PC-9 (cell line): ENCODE measurements at places on chromosomes 1 and 21.

GRCh38 chr1:180579961-180580611 is 21.3 kb downstream of the OVAAL start:
- peak; percentile 57 for DNase-seq

- no peak for DNase-seq
Measured at GRCh38 chr1:24393892-24394291, 19.7 kb downstream of the STPG1 start.

DNA sequence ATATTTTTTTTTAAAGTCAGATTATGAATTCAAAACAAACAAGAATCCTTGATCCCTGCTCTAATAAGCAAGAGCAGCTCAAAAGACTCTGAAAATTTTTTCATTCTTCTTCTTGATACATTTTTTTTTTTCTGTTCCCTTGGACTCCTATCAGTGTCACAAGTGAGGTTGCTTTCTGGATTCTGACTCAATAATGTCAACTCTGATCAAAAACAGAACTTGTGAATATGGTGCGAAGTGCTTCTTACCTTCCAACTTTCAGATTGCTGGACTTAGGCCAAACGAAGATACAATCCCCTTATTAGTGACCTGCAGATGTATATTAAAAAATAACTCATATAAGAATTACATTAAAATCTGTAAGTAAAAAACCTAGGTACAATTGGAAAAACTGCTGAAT is 136.1 kb downstream of the GPATCH2 start:
- no peak for DNase-seq

- DNase-seq, result peak; percentile 89
Measured at GRCh38 chr21:34865400-34866241, 183.5 kb downstream of the RUNX1 start.

GRCh38 chr1:68363339-68363738 is 86.4 kb downstream of the RPE65 start:
- no peak for DNase-seq

- DNase-seq, result peak; percentile 48
Measured at GRCh38 chr1:80054129-80054528, 1047.6 kb upstream of the ADGRL4 start.

GRCh38 chr1:62286786-62287224 is 32.4 kb downstream of the KANK4 start:
- peak; percentile 65 for DNase-seq

DNA sequence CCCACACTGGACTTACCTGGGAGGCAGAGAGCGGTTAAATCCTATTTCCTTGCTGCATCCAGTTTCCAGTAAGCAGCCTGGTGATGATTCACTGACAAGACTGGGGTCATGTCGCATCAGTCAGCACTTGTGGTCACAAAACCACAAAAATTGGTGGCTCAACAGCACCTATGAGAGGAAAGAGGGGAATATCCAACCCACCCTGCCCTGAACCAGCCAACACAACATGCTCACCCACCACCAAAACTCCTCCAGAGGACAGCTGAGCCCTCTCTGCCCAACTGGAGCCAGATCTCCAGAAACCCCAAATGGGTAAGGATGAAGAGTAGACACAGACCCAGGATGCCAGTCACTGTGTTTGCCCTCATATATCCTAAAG is 64.0 kb downstream of the CD46 start:
- no peak for DNase-seq

DNA sequence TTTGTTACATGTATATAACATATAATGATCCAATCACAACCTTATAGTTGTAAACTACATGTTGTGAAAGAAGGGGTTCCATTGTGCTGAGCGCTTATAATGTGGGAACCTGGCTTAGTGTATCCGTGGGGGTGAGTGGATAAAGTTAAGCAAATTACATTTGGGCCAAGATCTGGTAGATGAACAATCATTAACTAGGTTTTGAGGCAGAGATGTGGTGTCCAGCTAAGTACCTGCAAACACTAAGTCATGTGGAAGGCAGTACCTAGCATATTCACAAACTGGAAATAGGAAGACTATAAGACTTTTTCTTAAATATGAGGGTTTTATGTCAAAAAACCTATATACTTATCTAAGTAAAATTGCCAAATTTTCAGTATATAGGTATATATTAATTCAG is 167.2 kb upstream of the PDE4B start:
- no peak for DNase-seq

- DNase-seq, result no peak
Measured at GRCh38 chr21:28805885-28806284, 186.8 kb downstream of the LTN1 start.

- no peak for DNase-seq
Measured at GRCh38 chr1:233424779-233425178, 97.3 kb downstream of the MAP3K21 start.

DNA sequence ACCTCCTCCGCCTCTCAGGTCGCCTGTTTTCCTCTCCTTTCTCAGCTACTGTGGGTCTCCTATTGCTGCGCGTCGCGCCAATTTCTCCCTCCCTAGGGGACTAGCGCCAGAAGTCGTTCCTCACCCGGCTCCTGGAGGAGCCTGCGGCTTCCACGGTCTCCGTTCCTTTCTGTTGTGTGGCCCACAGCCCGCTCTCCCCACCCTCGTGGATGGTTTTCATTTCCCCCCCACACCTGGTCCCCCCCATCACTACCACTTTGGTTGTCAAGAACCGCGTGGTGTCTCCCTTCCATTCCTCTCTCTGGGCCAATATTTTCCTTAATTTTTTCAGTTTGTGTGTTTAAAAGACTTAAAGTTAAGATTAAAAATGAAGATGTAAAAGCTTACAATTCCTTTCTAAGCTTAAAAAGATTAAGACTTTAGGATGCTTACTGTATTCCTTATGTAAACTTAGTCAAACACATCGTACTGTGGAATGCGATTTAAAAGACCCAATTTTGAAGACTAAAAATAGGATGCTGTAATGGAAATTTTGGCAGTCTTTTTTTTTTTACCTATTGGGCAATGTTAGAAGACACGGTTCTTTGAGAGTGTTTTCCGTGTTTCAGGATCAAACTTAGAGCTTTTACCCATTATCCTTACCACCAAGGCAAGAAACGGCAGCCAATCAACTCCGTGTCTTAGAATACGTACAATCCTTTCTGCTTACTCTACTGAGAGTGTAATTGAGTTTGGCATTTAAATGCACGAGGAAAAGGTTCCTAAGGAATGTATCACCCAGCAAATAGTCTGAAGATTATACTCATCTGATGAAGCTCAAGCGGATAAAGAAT is 773 bp downstream of the CNST start:
- DNase-seq, result peak; percentile 66

DNA sequence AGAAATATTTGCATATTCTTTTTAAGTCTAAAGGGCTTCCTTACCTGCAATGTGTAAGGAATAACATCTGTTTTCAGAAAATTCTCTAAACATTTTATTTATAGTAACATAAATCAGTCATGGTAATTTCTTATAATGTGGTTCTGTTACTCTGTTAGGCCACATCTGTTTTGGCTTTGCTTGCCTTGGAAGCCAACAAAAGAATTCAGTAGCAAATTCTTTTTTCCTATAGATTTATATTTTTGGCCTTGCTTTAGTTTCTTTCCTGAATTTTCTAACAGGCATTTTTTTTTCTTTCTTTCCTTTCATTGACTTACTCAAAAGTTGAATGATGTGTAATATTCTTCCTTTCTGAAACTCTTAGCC is 72.2 kb downstream of the OSBPL9 start:
- DNase-seq, result no peak

DNA sequence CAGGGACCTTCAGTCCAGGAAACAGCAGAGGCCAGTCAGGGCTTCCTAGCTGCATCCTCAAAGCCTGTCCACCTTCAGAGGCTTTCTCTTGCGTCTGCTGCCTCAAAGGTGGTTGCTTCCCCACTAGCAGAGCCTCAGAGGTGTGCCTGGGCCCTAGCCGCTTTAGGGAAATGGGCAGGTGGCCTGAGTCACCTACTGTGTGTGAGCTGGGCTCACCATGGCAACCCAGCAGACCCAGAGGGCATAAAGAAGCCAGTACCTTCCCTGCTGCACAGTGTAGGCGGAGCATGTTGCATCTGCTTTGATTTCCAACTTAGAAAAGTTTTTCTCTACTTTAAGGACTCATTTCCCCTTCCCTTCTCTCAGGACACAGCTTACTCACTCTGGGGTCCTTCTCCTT is 12.5 kb downstream of the SLC9A1 start:
- peak; percentile 84 for DNase-seq

DNA sequence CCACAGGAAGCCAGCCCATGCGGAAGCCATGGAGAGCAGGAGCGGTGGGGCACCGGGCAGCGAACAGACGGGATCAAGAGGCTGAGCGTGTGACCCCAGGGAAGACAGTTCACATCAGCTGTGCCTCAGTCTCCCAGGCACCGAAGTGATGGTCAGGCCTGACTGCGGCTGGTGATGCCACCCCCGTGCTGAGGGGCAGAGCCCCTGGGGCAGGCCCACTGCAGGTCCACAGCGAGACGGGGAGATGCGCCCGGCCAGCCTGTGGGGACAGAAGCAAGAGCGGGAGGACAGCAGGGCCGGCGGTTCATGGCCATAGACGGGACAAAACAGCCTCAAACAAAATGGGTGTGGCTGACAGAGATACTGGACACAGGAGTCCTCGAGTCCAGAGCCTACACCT is 93.8 kb downstream of the RIPK4 start:
- no peak for DNase-seq

DNA sequence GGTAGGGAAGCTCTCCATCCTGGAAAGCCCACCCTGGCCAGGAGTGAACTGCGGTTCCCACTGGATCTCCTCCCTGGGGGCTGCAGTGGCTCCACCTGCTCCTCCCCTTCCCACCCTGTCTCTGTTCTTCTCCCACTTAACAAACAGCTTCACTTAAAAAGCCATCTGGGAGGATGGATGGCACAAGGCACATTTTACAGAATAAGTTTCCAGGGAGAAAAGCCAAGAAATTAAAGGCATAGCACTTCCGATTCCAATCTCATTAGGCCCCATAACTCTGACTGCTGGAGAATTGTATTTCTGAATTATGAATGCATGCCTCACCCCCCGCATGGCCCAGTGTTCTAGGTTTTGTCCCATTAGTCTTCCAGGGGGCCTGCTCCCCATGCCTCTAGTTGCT is 718.3 kb downstream of the PTPRU start:
- DNase-seq, result no peak

- peak; percentile 39 for DNase-seq
Measured at GRCh38 chr1:150118716-150119115, 31.0 kb upstream of the PLEKHO1 start.

GRCh38 chr1:76129731-76130130 is 55.2 kb downstream of the ST6GALNAC3 start:
- DNase-seq, result no peak

DNA sequence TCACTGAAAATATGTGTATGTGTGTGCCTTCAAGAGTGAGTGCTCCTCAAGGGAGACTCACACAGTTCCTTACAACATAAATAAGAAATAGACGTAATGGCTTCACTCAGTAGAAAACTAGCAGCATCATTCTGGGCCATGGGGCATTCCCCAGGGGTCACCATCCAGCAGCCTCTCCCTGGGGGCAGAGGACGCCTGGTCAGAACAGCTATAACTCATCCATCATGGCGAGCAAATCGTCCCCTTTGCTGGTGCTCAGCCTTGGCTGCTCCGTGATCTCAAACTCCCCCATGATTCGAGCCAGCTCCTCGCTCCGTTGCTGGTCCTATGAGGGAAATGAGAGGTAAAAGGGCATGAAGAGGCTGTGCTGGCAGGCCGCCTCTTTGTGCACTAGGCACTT is 20.2 kb upstream of the LSM10 start:
- DNase-seq, result no peak

DNA sequence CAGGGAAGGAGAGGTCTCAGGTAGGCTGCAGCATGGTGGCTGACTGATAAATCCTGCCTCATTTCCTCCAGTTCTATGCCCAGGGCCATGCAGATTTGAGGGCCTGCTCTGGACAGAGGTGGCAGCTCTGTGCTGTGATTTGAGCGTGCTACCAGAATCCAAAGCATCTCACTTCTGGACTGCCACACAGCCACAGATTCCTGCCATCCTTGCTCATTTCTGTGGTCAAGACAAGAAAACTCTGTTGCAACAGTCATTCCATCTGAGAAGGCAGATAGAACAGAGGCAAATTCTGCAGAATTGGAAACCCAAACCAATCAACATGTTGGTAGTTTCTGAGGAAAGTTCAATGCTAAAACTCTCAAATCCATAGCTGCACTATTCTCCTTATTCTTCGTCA is 102.8 kb upstream of the GALNT2 start:
- no peak for DNase-seq

- DNase-seq, result no peak
Measured at GRCh38 chr1:166972193-166972592, 3.1 kb downstream of the ILDR2 start.

- no peak for DNase-seq
Measured at GRCh38 chr21:45938811-45939520, 42.6 kb upstream of the COL6A1 start.

- DNase-seq, result no peak
Measured at GRCh38 chr1:147168626-147169058, 3.6 kb downstream of the PRKAB2 start.

DNA sequence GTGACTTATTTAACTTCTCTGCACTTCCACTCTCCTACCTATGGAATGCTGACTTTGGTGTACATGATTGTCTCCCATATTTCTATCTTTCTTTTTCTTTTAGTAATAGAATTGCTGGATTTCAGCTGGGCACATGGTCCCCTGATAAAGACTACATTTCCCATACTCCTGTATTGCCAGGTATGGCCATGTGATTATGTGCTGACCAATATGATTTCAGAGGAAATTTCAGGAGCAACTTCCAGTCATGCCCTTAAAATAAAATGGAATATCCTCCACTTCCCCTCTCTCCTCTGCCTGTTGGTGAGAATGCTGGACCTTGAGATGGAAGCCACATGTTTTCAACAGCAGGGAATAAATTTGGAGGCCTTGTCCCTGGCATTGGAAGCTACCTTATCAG is 130.7 kb upstream of the IGSF21 start:
- no peak for DNase-seq

DNA sequence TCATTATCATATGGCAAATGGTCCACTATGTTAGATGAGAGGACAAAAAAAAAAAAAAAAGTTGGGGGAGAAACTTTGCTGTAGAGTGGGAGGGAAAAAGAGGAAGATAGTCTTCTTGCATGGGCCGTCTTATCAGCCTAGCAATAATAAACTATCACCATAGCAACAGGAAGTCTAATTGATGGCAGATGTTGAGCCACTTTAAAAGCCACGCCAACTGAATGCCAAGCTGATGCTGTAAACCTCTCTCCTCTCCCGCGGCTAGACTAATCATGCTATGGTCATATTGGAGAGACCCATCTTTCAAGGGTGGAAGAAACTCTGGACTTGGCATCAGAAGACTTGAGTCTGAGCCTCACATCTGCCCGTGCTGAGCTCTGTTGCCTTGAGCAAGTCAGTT is 122.2 kb upstream of the HOOK1 start:
- no peak for DNase-seq

DNA sequence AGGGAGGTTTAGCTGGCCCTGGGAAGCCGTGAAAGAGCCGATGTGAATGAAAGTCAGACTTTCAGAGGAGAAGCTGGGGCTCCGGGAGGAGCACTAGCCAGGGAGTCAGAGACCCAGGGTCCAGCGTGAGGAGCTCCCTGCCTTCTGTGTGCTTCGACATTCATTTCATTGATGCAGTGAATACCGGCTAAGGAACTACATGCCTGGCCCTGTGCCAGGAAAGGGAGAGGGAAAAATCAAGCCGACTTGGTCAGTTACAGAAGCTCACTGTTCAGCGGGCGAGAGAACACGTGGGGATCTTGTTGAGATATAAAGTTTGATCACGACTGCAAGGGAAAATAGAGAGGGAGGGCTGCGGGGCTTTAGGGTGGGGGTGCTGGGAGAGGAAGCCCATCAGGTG is 76.7 kb upstream of the RUNX3 start:
- no peak for DNase-seq
